Naive thymus-derived CD8-positive, alpha-beta T cell (primary cell): ENCODE measurements at places on chromosomes 1 and 21. TPM values are rescaled to one million over a fixed set of nuclear protein-coding genes. Genes with fewer than 3 reads are reported as not detected.

CSMD2 gene
- total RNA-seq: not detected

IGSF9 gene
- 0.21 TPM for total RNA-seq

GRCh38 chr1:94792473-94793295 is 27.5 kb upstream of the SLC44A3 start:
- no peak for DNase-seq

- peak; percentile 27 for DNase-seq
These were observed 708 bp upstream of the ZNF362 start for GRCh38 chr1:33255347-33256220.

DNA sequence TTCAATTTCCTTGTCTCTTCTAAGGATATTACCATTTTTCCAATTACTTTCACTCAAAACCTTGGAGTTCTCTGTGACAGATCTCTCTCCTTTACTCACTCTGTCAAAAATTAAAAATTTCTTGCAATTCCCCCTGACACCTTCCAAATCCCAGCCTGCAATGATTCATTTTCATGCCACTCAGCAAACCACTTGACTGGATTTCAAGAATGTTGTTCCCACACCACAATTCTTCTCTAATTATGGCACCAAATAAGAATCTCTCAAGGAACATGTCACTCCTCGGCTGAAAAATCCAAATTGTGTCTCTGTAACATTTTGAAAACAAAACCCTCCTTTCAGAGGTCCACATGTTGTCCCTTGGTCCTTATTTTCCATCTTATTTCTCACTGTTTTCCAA is 438.9 kb upstream of the ZP4 start:
- no peak for DNase-seq
